Kidney (tissue), 22 donors: ENCODE measurements at places on chromosomes 3 and 15. TPM values are rescaled to one million over a fixed set of nuclear protein-coding genes. Genes with fewer than 3 reads are reported as not detected.

The GNAT1 gene
- polyA plus RNA-seq: not detected

The SERP1 gene
- polyA plus RNA-seq: 84.0 TPM

- DNase-seq: no peak
These were observed 146.1 kb upstream of the BCHE start for GRCh38 chr3:165983284-165983683.

DNA sequence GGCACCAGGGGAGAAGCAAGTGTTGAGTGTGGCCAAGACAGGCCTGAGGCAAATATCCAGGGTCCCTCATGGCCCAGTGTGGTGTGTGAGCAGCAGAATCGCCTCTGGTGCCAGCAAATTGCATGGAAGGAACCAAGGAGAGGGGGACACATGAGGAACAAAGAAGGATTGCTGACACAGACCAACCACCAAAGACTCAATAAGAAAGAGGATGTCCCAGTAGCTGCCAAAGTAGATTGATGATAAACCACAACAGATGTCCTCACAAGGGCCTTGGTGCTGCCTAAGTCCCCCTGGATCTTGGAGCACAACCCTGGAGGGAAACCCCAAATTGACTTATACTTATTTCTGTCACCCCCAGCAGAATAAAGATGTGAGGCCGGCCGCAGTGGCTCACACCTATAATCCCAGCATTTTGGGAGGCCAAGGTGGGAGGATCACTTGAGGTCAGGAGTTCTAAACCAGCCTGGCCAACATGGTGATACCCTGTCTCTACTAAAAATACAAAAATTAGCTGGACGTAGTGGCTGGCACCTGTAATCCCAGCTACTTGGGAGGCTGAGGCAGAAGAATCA is 10.6 kb downstream of the SRGAP3 start:
- DNase-seq: peak; percentile 11

- DNase-seq: peak; percentile 23
These were observed 1.5 kb downstream of the CYP1A1 start for GRCh38 chr15:74723754-74724334.
